ENCODE measurements at places on chromosomes 7 and 10. TPM values are rescaled to one million over a fixed set of nuclear protein-coding genes. Genes with fewer than 3 reads are reported as not detected.

NUTM2E gene
- not detected for total RNA-seq

SLC16A9 gene
- total RNA-seq: 4.3 TPM

PARP12 gene
- 11.8 TPM for total RNA-seq

CAMK2B gene
- 0.17 TPM for total RNA-seq

GPER1 gene
- total RNA-seq: 0.22 TPM

ADAM22 gene
- total RNA-seq: 8.7 TPM

PCLO gene
- total RNA-seq: 2.8 TPM

TCF7L2 gene
- 71.1 TPM for total RNA-seq

IFIT1B gene
- total RNA-seq: not detected

DNA sequence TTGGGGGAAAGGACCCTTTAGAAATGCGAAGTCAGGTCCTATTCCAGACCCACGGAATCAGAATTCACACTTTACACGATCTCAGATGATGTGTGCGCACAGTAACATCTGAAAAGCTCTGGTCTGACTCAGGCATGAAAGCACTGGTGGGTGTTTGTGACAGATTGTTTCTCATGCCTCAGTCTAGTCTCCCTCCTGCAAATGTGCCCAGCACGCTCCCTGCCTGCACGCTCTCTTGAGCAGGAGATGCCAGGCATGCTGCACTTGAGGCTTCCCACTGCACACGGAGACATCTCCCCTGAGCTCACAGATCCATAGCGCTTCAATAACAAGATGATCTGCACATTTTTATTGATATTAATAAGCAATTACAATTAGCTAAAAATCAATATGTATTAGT, 23.6 kb upstream of the ZNF37A start:
- no peak for DNase-seq
- H3K36me3 ChIP-seq: peaks cover 16% of the 10 kb centered on the region
- H3K27me3 ChIP-seq: no peaks in the 10 kb centered on the region
- H3K27ac ChIP-seq: no peak overlapping the region
- no peak overlapping the region for H3K4me3 ChIP-seq

DNA sequence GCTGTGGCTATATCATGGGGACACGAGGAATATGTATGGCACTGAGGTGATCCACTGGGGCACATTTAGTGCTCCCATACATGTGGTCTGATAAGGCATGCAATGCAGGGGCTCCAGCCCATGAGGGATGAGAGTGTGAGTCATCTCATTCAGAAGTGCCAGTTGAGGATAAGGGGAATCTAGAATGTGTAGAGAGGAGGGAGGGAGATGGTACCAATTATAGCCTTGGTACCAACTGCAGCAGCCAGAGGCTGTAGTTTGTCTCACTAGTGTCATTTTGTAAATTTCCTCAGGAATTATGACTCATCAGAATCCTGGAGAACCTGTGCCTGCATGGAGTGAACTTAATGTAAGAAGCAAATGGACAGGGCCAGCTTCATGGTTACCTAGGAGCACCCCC, 46.2 kb downstream of the LAMB4 start:
- H3K4me1 ChIP-seq: no peaks in the 10 kb centered on the region
- peaks cover 4% of the 10 kb centered on the region for H3K36me3 ChIP-seq

GRCh38 chr10:75345738-75346137, 55.8 kb downstream of the ZNF503 start:
- peaks cover 2% of the 10 kb centered on the region for H3K4me1 ChIP-seq
- DNase-seq: no peak
- H3K27ac ChIP-seq: no peak overlapping the region
- H3K4me3 ChIP-seq: no peak overlapping the region
- H3K36me3 ChIP-seq: no peaks in the 10 kb centered on the region

GRCh38 chr10:53045315-53045714, 272.7 kb upstream of the MBL2 start:
- no peaks in the 10 kb centered on the region for H3K27me3 ChIP-seq
- no peaks in the 10 kb centered on the region for H3K4me1 ChIP-seq
- DNase-seq: no peak
- H3K27ac ChIP-seq: no peak overlapping the region

DNA sequence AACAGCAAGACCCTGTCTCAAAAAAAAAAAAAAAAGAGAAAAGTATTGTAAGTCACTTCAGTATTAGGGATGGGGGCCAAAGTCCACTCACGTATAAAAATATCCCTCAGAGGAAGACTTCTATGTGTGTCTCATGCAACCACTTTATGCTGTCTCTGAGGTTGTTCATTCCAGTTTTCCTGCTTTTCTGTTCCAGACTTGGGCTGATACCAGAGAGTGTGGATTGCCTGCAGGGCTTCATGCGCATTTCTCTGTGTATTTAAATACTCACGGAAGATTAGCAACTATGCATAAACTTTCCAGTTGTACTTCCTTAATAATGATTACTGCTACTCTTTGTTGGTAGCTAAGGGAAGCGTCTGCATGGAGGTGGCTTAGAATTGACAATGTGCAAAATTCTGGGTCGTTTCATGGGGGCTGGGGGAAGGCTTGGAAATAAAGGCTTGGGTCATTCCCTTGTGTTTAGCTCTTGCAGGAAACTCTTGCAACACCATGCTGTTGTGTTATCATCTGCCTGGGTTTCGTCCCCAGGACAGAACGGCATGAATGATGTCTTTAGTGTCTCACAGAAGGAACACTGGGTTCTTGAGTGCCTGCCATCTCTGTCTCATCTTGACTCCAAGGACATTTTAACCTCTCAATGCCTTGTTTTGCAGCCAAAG, 54.1 kb downstream of the KIAA1217 start:
- peaks cover 22% of the 10 kb centered on the region for H3K36me3 ChIP-seq
- no peaks in the 10 kb centered on the region for H3K27me3 ChIP-seq
- DNase-seq: no peak
- no peak overlapping the region for H3K4me3 ChIP-seq
- no peak overlapping the region for H3K27ac ChIP-seq

- H3K27ac ChIP-seq: no peak overlapping the region
- peaks cover 5% of the 10 kb centered on the region for H3K36me3 ChIP-seq
- no peaks in the 10 kb centered on the region for H3K27me3 ChIP-seq
Measured at GRCh38 chr10:3426190-3426845, 253.7 kb upstream of the PITRM1 start.

DNA sequence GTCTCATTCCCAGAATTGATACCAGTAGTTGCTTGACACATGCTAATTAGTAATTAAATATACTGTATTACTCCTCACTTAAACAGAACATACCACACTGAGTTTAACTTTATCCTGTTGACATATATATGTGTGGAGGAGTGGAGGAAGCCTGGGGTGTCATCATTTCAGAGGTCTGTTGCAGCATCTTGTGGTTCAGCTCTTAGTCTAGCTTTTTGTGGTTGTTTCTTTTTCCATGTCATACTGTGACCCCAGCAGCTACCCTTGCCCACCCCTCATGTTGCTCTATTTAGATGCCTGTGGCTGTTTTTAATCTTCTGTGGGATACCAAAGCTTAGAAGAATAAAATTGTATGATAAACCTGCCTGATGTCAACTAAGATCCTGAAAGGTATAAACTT, 875.4 kb downstream of the LRMDA start:
- H3K27me3 ChIP-seq: no peaks in the 10 kb centered on the region
- DNase-seq: no peak
- H3K27ac ChIP-seq: no peak overlapping the region
- no peak overlapping the region for H3K4me3 ChIP-seq
- H3K36me3 ChIP-seq: no peaks in the 10 kb centered on the region

- no peak overlapping the region for H3K4me3 ChIP-seq
- no peak for DNase-seq
- H3K27me3 ChIP-seq: peaks cover 7% of the 10 kb centered on the region
- no peak overlapping the region for H3K27ac ChIP-seq
Measured at GRCh38 chr7:94228678-94229077, 166.0 kb upstream of the COL1A2 start.

DNA sequence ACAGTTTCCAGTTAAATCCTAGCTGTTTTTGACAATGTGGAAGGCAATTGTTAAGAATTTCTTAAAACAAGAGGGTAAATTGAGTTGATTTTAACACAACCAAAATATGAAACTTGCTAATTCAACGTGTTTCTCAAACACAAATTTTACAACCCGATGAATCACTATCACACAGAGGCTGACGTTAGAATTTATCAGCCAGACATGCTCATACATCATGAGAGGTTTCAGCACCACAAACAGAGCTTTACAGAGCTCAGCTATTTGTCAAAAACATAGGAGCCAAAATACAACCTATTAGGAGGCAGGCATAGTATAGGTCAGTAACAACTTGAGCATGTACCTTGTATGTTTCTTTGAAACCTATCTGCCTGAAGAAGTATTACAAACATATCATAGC, 36.1 kb downstream of the LRRN3 start:
- no peak overlapping the region for H3K4me3 ChIP-seq
- no peaks in the 10 kb centered on the region for H3K27me3 ChIP-seq
- H3K4me1 ChIP-seq: no peaks in the 10 kb centered on the region
- no peak overlapping the region for H3K27ac ChIP-seq
- DNase-seq: no peak
- H3K36me3 ChIP-seq: no peaks in the 10 kb centered on the region

DNA sequence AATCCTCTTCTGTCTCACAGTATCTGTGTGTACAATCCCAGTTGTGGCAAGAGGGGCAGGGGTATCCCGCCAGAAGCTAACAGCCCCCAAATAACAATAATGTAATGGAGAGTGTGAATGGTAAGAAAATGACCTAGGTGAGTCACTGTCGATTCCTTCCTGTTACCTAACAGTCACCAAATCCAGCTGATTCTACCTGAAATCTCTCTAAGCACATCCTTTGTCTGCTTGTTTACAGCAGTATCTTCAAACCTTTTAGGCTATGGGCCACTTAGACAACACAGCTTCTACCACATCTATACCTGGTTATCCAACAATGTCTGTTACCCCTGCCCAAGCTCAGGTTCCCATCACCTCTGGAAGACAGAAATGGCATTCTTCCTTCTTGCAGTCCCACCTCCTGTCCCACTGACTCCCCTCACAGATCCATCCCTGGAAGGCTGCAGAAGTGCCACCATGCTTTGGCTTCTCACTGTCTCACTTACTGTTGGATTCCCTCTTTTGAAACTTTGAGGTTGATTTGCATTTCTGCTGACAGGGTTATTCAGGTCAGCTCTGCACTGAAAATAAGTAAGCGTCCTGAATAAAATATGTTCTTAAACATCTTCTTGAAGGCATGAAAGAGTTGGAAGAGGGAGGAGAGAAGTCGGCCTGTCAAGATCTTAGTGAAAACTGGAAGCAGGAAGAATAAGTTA, 13.1 kb downstream of the PIP4K2A start:
- H3K36me3 ChIP-seq: peaks cover 1% of the 10 kb centered on the region
- H3K4me1 ChIP-seq: peaks cover 12% of the 10 kb centered on the region
- no peak overlapping the region for H3K4me3 ChIP-seq
- H3K27me3 ChIP-seq: no peaks in the 10 kb centered on the region
- no peak for DNase-seq
- H3K27ac ChIP-seq: no peak overlapping the region

GRCh38 chr10:62264702-62265436, 3.8 kb downstream of the RTKN2 start:
- H3K27ac ChIP-seq: no peak overlapping the region
- H3K36me3 ChIP-seq: peaks cover 4% of the 10 kb centered on the region
- peak; percentile 53 for DNase-seq

DNA sequence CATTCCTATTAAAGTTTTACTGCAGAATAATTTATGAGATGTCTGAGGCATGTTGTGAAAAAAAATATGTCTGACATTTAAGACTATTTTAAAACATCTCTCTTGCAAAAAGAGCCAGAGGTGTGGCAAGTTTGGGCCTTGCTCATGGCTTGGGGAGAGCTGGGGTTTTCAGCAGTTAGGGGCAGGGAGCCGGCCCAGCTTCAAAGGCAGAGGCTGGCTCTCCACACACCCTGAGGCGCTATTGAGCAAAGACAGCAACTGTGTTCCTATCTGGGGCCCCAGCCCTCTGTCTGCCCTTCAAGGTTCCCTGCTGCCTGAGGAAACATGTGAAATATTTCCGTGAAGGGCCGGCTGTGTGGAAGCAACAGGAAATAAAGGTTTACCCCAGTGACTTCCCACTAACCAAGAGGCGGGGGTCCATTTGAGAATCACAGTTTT, 94.0 kb downstream of the SORBS1 start:
- no peak overlapping the region for H3K4me3 ChIP-seq
- H3K36me3 ChIP-seq: no peaks in the 10 kb centered on the region
- H3K27ac ChIP-seq: no peak overlapping the region
- DNase-seq: peak; percentile 86
- H3K27me3 ChIP-seq: no peaks in the 10 kb centered on the region
- H3K4me1 ChIP-seq: peaks cover 13% of the 10 kb centered on the region

GRCh38 chr10:124184208-124184830, 90.9 kb upstream of the CHST15 start:
- no peak overlapping the region for H3K4me3 ChIP-seq
- no peaks in the 10 kb centered on the region for H3K4me1 ChIP-seq
- H3K36me3 ChIP-seq: no peaks in the 10 kb centered on the region
- H3K27ac ChIP-seq: no peak overlapping the region

GRCh38 chr7:96547371-96547811, 162.3 kb downstream of the SEM1 start:
- H3K4me3 ChIP-seq: no peak overlapping the region
- no peaks in the 10 kb centered on the region for H3K36me3 ChIP-seq
- no peaks in the 10 kb centered on the region for H3K4me1 ChIP-seq
- no peak for DNase-seq
- no peaks in the 10 kb centered on the region for H3K27me3 ChIP-seq

DNA sequence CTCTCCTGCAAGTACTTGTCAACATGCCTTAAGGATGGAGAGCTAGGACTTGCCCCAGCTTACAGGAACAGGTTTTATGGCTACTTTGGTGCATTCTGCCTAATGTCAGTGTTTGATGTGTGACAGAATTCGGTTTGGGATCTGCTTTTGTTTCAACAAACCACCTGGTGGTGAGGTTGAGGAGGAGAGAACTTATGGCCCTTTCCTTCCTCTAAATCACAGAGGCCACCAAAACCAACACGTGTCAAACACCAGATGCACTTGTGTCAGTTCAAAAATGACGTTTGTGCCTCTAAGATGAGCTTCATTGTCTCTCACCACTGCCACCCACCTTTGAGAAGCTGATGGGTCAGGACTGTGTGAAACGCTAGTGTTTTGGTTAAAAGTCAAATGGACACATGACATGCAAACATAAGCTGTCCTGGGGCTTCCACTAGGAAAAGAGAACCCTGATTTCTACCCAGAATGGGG, 83.9 kb downstream of the OSBPL3 start:
- no peaks in the 10 kb centered on the region for H3K36me3 ChIP-seq
- H3K27ac ChIP-seq: no peak overlapping the region
- no peak for DNase-seq
